Glomerular endothelial cell (primary cell): ENCODE measurements at places on chromosomes 3 and 15.

GRCh38 chr3:156431334-156432124, 123.4 kb downstream of the SSR3 start:
- DNase-seq = no peak

GRCh38 chr3:43779850-43780249, 89.1 kb downstream of the ABHD5 start:
- DNase-seq = no peak

GRCh38 chr15:50168783-50169411, 13.1 kb upstream of the SLC27A2 start:
- DNase-seq = no peak

DNA sequence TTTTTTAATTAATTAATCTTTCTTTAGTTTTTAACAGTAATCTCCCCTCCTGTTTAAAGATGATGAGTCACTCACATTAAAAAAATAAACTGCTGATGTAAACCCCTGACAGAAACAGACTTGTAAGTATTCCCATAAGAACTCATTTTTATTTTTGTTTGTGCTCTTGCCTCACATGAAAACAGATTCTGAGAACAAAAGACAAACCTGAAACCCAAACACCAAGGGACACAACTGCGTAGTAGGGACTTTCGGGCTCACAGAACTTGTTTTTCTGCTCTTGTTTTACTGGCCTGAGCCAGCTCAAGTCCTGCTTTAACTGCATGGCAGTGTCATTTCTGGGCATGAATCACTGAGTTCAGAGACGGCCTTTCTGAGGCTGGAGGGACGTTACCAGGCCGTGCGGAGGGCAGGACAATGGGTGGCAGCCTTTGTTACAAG, 600.8 kb downstream of the FOXP1 start:
- peak; percentile 78 for DNase-seq

GRCh38 chr15:50057196-50057595, 61.8 kb downstream of the ATP8B4 start:
- DNase-seq = no peak

DNA sequence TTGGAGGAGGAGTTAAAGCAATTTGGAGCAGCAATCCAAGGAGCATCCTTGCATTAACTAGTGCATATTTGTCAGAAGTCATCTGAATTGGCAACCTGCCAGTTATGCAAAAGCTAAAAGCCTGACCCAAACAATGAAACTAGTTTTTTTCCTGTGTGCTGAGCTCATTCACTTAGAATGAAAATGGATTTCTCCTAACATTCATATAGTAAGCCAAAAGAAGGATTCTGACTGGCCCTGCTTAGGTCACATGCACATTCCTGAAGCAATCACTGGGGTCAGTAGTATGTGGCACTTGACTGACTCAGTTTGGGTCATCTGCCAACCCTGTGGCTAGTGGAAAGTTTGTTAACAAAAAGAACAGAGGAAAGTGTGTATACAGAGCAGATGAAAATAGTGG, 30.5 kb downstream of the OXSM start:
- peak; percentile 65 for DNase-seq

DNA sequence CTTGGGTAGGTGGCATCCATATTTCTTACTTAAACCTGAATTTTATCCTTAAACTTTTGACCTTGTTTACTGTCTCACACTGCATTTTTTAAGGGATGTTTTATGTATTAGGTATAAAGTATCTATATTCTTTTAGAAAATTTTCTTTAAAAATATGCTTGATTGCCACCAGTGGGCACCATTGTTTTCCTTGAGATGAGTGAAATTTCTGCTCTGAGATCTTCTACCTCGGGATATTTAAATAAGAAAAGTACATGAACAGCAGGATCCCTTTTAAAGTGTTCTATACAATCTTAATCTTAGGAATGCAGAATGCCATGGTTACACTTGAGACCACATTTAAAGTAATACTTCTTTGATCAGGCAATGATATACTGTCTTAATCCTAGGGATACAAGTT, 108.7 kb downstream of the SLMAP start:
- peak; percentile 16 for DNase-seq

GRCh38 chr3:120113128-120114116, 19.2 kb upstream of the GSK3B start:
- no peak for DNase-seq

DNA sequence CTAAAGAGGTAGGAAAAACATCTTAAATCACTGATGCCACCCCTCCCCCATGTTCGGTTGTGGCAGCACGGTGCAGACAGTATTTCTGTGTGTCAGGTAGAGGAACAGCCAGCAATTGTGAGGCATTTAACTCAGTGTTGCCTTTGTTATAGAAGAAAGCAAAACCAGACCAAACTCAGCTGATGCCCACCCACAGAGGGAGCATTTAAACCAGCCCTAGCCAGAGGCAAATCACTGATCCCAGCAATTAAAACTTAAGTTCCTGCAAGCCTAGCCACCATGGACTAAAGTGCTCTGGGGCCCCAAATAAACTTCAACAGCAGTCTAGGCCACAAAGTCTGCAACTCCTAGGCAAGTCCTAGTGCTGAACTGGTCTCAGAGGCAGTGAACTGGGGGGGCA, 94.5 kb downstream of the CFAP20DC start:
- DNase-seq = no peak

DNA sequence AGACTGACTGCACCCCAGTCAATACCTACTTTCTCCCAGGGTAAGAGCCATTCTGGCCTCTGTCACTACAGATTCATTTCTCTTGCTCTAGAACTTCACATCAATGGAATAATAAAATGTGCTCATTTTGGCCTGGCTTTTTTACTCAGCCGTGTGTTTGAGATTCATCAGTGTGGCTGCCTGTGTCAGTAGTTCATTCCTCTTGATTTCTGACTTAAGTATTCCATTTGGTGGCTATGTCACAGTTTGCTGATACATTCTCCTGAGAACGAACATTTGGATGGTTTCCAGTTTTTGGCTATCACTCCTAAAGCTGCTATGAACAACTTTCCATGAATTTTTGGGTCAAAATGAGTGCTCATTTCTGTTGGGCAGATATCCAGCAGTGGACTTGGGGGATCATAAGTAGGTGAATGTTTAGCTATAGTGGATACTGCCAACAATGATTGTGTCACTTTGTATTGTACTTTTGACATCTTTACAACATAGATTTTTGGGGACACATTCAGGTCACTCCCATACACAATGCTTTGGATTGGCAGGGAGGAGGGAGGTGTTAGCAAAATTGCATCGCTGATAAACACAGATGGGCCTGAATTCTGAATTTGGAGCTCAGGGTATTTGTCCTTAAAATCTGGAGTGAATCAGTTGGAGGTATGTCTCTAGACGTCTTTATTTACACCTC, 19.8 kb upstream of the FAM107A start:
- no peak for DNase-seq

DNA sequence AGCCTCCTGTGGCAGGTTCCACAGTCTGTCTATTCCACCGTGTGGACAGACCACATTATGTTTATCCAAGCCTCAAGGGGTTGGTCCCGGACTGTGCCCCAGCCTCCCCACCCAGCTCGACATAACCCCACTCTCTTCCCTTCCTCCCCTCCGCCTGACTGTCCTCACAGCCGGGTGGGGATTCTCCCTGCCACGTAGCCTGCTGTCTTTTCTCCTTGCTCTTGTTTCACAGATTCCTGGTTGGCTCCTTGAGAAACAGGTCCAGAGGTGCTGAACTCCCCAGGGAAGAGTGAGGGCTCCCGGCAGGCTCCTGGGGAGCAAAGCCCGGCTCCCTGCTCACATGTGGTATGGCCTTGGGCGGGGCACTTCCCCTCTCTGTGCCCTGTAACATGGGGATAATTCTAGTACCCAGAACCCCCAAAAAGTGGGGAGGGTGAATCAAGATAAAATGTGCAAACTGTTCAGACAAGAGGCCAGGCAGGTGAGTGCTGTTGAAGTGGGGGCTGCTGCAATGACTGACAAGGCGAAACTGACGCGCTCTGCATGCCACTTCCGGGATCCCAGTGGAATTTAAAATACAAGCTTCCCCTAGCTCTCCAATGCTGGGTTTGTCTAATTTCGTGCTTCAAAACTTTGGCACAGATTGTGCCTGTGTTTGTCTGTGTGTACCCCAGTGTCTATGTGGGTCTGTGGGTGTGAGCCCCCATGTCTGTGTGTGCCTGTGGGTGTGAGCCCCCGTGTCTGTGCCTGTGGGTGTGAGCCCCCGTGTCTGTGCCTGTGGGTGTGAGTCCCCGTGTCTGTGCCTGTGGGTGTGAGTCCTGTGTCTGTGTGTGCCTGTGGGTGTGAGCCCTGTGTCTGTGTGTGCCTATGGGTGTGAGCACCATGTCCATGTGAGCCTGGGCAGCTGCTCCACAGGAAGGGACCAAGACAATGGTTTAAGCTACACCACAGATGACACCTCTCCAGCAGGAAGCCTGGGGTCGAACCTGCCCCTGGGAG, 160.6 kb upstream of the IQSEC1 start:
- no peak for DNase-seq

GRCh38 chr3:169813278-169813677, 574 bp upstream of the LRRC34 start:
- DNase-seq = no peak

DNA sequence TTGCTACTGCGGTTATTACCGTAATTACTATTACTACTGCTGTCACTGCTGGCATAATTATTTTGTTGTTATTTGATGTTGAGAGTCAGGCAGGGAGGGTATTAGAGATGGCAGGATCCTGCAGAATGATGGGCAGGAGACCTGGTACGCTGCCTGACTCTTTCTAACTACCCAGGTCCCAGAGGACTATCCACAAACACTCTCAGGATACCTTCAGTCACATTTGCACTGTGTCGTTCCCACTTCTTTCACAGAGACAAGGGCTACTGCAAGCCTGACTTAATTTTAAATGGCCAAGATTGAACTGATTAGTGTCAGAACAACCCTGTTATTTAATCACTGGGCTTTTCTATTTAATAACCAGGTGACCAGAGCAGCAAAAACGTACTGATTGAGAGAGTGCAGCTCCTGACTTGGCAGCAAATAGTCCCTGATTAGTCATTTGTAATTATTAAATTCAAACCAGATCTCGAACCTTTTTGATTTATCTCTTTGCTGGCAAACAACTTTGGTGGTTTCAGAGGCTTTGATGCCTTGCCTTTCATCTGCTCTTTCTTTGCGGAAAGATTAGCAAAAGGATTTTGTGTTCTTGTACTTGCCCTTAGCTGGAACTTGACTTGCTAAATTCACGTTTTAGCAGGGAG, 88.8 kb upstream of the ARHGEF3 start:
- no peak for DNase-seq

DNA sequence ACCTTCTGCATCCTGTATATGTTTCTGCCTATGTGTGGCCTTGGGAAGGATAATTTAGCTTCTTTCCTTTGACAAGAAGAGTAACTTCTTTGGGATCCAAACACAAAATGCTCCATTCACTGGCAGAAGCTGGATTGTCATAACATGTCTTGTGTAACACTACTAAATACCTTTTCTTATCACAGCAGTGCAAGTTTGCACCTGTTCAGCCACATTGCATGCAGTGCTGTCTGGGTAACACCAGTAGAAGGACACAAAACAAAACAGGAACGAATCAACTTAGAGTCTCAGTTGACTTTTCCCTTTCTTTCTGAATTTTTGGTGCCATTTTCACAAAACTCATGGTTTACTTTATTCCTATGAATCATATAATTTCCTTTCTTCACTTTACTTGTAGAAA, 43.6 kb upstream of the TNIK start:
- no peak for DNase-seq
